ENCODE measurements at places on chromosomes 7 and 10.

DNA sequence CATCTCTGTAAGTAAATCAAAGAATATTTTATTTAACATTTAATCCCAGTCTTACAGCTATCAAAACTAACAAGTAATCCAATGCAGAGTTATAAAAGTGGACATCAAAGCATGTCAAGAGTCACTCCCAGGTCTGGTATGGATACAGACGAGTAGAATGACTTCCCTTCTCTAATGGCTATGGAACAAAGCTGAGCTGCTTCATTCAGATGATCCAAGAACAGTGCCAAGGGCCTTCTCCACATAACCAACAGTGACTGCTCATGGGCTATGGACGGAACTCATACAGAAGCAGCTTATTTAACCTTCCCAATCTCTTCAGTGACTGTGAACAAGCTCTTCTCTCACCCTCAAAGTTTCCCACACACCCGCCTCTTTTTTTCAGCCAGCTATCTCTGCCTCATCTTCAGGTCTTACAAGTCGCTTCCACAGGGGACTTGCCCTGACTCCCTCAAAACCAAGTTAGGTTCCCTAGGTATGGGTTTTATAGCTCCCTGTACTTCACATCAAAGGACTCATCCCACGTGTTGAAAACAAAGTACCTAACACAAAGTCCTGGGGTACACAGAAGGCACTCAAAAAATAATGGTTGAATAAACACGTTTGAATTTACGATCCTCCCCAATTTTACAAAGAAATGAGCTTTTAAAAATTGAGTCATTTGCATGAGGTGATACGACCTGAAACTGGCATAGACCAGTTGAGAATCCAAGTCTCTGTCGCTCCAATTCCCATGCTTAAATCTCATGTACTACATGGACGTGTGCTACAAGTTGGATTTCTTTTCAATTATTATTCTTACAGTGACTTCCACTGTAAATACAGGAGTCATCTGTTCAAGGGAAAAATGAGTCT is 3.1 kb downstream of the USP6NL start:
- no peak for DNase-seq

DNA sequence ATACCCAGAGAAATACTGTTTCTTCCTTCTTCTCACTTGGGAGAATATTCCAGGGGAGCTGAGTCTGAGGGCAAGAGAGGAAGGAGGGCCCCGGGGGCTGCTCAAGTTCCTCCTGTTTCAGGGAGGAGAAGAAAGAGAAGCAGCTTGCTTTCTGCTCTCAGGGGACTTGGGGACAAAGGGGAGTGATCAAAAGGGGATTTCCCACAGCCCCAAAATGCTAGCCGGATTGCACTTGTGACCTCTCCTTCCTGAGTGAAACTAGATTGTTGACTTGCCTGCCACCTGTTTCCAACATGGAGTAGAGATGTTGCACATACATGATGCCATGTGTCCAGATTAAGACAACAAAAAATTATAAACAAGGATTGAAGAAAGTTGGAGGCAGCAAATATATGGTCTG is 28.7 kb upstream of the PDCD4 start:
- DNase-seq = no peak

DNA sequence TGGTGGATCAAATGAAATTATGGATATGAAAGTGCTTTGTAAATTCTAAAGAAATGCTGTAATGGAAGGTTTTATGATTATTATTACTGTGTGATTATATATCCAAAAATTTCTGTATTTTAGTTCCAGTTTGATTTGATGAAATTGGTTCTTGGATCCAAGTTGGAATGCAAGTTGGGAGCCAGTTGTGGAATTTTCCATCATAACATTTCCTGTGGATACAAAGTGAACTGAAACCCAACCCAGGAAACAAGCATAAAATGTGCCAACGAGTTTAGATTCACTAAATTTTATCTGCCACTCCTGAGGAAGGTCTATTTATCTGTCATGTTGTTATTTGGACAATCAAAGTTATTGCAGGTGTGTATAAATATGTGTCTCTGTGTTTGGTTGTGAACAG is 131.4 kb upstream of the MDFIC start:
- no peak for DNase-seq

GRCh38 chr10:4623757-4624420 is 202.1 kb upstream of the AKR1E2 start:
- no peak for DNase-seq

GRCh38 chr10:44278837-44279324 is 106.0 kb downstream of the CXCL12 start:
- no peak for DNase-seq

DNA sequence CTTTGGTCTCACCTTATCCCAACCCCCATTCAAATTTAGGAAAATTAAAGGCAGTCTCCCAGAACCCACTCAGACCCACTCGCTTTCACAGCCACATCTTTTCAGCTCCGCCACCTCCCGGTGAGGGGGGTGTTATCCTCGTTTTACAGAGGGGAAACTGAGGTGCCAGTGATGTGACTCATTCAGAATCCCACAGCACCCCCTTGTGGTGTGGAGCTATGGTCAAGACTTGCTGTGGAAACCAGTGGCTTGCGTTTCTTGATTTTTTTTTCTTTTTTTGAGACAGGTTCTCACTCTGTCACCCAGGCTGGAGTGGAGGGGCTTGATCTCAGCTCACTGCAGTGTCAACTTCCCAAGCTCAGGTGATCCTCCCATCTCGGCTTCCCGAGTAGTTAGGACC is 27.6 kb downstream of the SLC35G1 start:
- DNase-seq = no peak
